SJSA1 (cell line): ENCODE measurements at places on chromosomes 5 and 9. TPM values are rescaled to one million over a fixed set of nuclear protein-coding genes. Genes with fewer than 3 reads are reported as not detected.

DNA sequence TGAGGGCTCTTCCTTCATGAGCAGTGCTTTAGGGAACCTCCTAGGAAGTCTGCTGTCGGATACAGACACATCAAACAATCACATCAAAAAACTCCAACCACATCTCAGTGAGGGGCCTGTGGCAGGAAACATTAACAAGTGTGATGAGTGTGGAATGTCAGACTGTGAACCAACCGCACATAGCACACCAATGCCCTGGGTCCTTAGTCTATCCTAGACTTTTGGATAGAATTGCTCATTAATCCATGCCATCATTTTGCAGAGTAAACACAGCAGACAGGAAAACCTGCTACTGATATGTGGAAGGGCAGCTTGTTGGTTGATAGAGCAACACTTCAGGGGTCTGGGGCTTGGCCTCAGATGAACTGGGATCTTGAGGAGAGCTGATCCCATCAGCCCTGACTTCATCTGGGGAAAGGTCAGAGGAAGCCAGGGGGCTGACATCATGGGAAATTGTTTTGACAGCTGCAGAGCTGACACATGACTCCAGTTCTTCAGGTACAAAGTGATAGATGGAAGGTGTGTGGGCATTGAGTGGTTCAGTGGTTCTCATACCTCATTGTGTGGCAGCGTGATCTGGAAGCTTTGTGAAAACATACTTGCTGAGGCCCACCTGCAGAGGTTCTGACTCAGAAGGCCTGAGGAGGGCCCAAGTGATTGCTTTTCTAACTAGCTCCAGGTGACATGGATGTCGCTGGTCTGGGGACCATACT lies 193.3 kb downstream of the DIRAS2 start:
- no peak for DNase-seq

- no peak for DNase-seq
Observed at GRCh38 chr9:33453286-33453860, 6.0 kb upstream of the AQP3 start.

GRCh38 chr9:116262448-116262847 lies 108.9 kb downstream of the PAPPA start:
- no peak for DNase-seq

The C9orf50 gene
- total RNA-seq: not detected in 2 replicates

DNA sequence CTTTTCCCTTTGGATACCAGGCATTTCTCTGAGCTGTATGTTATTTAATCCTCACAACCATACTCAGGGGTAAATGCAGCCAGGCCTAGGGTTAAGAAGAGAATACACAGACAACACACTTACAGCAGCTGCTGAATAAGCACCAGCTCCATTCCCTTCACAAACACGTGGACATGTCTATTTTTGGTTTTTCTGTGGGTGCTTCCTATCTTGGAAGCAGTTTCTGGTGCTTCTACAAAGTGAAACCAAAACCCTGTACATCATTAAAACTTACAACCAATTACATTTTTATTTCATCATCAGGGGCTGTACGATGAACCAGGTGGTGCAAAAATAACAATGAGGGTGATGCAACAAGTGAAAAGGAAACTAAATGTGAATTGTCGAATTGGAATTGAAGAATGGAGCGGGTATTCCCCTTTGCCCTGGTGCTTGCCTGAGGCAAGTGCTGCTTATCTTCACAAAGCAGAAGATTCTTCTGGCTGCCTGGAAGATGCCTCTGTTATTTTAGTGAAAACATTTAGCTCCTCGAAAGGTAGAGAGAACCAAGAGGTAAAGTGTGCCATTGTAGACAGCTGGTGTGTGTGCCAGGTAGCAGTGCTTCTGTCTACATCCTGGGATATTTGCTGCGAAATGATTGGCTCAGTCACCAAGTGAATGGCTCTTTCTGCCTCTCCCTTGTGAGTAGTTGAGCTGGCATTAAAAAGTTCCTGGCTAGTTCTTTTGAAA lies 18.6 kb upstream of the IFNB1 start:
- no peak for DNase-seq
